ENCODE measurements at places on chromosomes 3 and 15. TPM values are rescaled to one million over a fixed set of nuclear protein-coding genes. Genes with fewer than 3 reads are reported as not detected.

DNA sequence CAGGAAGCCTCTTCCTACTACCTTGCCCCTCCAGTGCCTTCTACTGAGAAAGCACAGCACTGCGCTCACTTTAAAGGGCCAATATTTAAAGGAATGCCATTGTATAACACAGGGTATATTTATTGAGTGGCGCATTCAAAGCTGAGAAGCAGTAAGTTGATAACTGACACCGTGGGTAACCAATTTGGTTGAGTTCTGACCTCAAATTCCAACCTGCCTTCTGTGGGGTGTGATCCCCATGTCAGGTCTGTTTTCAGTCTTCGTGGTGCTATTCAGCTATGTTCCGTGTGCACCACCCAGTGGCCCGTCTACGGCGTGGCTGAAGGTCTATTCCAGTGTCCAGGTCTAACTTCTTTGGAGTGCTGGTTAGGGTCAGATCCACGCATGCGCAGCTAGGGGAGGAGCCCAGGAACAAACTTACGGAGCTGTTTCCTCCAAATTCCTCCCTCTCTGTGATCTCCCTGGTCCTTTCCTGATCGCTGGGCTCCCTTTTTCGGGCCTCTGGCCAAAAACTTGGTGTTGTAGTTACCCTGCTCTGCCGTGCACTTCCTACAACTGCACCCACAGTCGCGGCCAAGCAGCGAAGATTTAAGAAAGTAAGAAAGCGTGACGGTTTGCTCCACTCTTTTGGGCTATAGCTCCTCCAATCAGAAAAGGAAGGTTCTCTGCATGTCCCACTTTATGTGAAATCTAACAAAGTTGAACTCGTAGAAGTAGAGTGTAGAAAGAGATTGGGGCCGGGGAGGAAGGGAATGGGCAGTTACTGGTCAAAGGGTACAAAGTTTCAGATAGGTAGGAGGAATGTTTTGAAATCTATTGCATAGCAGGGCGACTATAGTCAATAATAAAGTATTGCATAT is 7.7 kb downstream of the LRRC2 start:
- H3K4me1 ChIP-seq = peaks cover 16% of the 10 kb centered on the region
- no peaks in the 10 kb centered on the region for H3K36me3 ChIP-seq
- peak overlapping the region; percentile 39 for H3K4me3 ChIP-seq

- no peak overlapping the region for H3K4me3 ChIP-seq
- no peak for DNase-seq
- H3K27me3 ChIP-seq = no peaks in the 10 kb centered on the region
- H3K36me3 ChIP-seq = no peaks in the 10 kb centered on the region
These were observed 671.3 kb downstream of the NSUN3 start for GRCh38 chr3:94734206-94734605.

DNA sequence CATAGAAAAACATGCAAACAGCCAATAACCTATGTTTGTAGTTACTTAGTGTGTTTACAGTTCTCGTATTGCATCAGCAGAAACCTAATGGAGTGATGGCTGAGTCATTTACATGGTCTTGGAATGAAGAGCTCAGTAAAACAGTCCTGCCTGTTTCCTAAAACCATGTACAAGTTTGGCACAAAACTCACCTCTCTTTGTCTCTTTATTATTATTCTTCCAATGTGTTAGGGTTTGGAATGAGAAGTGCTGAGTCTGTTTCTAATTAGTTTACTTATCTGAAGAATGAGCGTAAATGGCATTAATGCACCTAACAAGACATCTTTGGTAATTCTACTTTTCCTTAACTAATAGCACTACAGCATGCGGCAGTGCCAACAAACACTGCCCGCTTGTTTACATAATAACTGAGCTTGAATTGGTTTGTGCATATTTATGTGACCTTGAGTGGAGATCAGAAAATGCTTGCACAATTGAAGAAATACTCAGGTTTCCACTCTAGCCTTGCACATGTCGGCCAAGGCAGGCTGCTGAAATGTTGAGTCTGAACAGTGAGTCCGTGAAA is 385.4 kb upstream of the SEMA6D start:
- H3K4me3 ChIP-seq = no peak overlapping the region
- no peak overlapping the region for H3K27ac ChIP-seq
- no peaks in the 10 kb centered on the region for H3K27me3 ChIP-seq
- H3K36me3 ChIP-seq = no peaks in the 10 kb centered on the region
- peaks cover 13% of the 10 kb centered on the region for H3K4me1 ChIP-seq

DNA sequence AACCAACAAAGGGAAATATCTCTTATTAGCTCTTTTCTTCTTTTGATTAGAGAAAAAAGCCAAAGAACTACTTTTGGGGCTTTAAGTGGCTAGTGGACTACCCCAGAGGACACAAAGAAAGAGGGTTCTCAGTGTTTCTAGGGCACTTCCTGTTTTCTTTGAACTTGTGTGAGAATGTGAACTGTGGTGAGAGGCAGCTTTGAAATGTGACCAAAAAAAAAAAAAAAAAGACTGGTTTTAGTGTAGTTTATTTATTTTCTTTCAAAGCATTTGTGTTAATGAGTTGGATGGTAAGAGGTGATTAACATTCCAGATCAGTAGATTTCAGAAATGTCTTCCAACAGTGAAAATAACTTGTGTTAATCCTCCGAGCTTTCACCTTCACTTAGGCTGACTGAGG is 32.4 kb downstream of the SELENOT start:
- DNase-seq = no peak
- H3K27ac ChIP-seq = no peak overlapping the region
- no peaks in the 10 kb centered on the region for H3K4me1 ChIP-seq
- no peaks in the 10 kb centered on the region for H3K27me3 ChIP-seq

- no peaks in the 10 kb centered on the region for H3K36me3 ChIP-seq
- H3K4me1 ChIP-seq = no peaks in the 10 kb centered on the region
- H3K4me3 ChIP-seq = no peak overlapping the region
These were observed 17.3 kb downstream of the IGSF10 start for GRCh38 chr3:151443583-151443982.

The GOLGA6L10 gene
- polyA plus RNA-seq = 1.7 TPM

The FHIT gene
- polyA plus RNA-seq = 6.6 TPM

The PDCD10 gene
- 33.8 TPM for polyA plus RNA-seq

The ZCWPW2 gene
- 0.88 TPM for polyA plus RNA-seq

The WWTR1 gene
- polyA plus RNA-seq = 61.6 TPM

The SLC25A36 gene
- polyA plus RNA-seq = 29.6 TPM

The COL6A5 gene
- 0.05 TPM for polyA plus RNA-seq

The INSYN1 gene
- polyA plus RNA-seq = 11.3 TPM
